ENCODE measurements at places on chromosomes 4 and X.

DNA sequence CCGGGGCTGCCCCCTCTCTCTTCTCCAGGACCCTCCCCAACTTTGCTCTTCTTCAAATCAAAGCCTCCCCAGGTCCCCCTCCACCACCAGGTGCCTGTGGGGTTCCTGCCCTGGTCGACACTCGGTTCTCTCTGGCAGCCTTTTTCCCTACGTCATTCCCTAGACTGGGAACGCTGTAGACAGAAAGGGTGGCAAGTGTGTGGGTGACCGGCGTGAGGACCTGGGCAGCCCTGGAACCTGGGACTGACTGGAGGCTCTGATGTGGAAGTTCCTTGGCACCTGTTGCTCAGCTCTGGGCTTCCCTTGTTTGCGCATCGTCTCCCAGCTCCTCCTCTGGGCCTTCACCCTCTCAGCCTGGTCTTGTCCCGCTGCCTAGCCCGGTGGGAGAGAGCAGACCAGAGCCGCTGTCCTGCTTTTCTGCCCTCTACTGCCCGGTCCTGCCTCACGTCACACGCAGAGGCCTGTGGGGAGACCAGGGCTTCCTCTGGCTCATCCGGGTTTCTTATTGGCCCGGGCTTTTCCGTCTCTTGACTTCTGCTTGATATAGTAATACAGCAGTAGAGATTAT, 1.3 kb downstream of the TACC3 start:
- DNase-seq: no peak

DNA sequence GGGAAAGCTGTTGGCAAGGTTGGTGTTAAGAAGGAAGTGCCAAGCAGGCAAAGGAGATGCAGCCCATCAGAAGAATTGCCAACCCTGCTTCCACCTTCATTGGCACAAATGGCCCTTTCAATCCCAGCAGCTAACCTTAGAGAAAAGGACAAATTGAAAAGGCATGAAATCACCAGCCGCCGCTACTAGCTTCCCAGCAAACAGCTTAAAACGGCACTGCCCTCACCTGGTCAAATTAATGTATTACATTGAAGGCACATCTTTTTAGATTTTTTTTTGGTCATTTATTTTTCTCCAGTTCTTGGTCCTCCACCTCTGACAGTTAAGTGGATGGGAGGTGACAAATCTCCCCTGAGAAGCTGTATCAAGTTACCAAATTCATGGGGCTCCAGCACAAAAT, 51.0 kb upstream of the NHSL2 start:
- DNase-seq: no peak

DNA sequence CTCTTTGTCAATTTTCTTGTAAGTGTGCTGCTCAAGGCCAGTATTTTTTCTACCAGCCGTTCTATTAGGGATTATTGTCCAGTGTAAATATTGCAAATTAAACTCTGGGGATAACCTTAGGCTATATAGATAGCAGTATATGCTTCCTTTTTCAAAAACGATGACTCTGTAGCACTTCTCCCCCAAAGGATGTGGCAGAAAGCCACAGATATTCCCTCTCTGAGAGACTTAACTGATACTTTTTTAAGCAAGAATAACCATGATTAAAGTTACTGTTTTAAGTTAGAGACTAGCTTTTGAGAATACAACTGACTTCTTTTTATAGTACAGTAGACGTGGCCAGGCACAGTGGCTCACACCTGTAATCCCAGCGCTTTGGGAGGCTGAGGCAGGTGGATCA, 130.0 kb downstream of the FHIP1A start:
- DNase-seq: no peak

GRCh38 chr4:8419222-8420041, 21.1 kb downstream of the ACOX3 start:
- peak; percentile 68 for DNase-seq

DNA sequence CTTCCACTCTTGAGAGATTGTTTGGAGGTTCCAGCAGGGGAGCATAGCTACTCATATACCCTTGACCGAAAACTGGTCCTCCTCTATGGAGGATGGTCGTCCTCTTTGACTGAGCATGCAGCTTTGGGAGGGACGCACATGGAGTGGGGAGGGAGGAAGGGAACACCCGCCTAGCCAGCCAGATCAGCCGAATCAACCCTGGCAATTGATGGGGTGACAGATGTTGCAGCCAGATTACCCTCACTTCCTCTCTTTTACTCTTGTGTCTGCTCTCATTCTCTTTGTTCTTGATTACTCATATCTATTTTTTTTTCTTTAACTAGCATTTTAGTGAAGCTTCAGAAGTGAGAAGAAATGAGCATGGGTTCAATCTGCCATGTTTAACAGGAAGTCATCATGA, 19.6 kb downstream of the MGST2 start:
- DNase-seq: no peak

All from gastrocnemius medialis (tissue), 4 donors.